Putamen (tissue), 1 donor: ENCODE measurements at places on chromosomes 1 and 21.
A peak's percentile ranks its signal among the peaks of the same experiment; 100 is the strongest.

GRCh38 chr1:7608628-7609305 lies 162.3 kb upstream of the VAMP3 start:
- DNase-seq, result no peak

- DNase-seq, result no peak
Measured at GRCh38 chr1:33943978-33944377, 80.1 kb downstream of the HMGB4 start.

- DNase-seq, result no peak
Measured at GRCh38 chr1:243977094-243977493, 74.0 kb upstream of the ZBTB18 start.

DNA sequence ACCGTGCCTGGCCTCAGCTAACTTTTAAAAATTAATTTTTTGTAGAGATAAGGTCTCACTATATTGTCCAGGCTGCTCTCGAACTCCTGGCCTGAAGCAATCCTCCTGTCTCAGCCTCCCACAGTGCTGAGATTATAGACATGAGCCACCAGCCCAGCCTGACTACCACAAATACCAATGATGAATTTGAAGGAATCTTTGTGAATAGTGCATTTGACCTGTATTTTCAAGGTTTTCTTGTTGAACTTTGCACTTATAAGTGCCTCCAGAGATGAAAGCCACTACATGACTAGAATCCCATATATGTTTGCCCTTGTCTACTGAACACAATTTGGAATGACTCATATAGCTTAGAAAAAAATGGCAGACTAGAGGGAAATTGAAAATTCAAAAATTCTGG lies 297.3 kb downstream of the NFIA start:
- DNase-seq, result no peak

GRCh38 chr1:221315330-221315729 lies 426.6 kb downstream of the DUSP10 start:
- DNase-seq, result no peak

GRCh38 chr1:169630006-169630405 lies at the start of gene SELP:
TSS of gene SELP (minus strand) at chr1:169630124. CDS start at chr1:169630074, 50 bp downstream.
- no peak for DNase-seq

DNA sequence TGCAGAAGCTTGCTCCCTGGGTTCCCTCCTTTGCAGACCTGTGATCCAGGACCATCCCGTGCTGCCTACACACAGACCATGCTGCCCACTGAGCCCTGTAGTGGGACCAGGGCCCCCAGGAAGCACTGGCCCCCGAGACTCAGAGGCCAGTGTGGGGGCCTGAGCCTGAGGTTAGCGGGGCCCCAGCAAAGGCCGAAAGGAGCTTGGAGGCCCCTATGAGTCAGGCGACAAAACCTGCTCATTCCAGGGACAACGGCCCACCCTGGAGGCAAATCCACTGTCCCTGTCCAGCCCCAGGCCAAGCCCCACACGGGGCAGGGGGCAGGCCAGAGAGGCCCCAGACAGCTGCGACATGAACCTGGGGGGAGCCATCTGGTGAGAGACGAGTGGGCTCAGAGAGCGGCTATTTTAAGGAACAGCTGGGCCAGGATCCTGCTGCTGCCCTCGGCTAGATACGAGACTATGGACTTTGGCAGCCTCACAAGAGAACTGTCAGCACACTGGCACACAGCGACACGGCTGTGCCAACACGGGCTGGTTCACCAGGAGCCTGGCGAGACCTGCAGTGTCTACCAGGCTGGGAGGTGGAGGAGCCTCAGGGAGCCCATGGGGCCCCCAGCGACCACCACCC lies 74.7 kb downstream of the ARHGEF16 start:
- DNase-seq, result no peak

GRCh38 chr1:14767075-14767474 lies 168.6 kb downstream of the KAZN start:
- peak; percentile 31 for DNase-seq

DNA sequence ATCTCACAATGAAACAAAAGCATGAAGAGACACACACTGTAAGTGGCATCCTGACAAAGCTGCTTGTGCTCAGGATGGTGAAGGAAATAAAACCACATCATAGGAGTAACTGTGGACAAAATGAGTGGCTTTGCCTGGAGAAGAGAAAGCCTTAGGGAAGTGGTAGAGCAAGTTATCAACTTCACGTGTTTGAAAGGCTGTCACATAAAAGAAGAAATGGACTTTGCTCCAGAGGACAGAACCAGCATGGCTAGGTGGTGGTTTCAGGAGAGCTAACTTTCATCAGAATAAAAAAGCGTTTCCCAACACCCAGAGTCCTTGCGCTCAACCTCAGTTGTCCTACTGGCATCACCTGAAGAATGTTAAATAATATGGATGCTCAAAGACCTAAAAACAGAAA lies 139.9 kb downstream of the SETD4 start:
- DNase-seq, result no peak

DNA sequence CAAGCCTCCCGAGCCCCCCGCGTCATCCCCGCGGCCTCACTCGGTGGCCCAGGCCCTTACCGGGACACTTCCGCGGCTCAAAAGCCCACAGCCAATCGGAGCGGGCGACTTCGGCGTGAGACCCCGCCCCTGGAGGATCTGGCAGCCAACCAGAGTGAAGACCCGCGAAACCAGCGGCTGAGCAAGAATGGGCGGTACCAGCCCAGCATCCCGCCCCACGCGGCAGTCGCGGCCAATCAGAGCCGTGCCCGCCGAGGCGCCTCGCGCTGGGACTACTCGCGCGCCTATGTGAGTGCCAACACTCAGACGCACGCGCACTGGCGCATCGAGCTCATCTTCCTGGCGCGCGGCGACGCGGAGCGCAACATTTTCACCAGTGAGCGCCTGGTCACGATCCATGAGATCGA lies 22.5 kb downstream of the DISP3 start:
- DNase-seq, result no peak

DNA sequence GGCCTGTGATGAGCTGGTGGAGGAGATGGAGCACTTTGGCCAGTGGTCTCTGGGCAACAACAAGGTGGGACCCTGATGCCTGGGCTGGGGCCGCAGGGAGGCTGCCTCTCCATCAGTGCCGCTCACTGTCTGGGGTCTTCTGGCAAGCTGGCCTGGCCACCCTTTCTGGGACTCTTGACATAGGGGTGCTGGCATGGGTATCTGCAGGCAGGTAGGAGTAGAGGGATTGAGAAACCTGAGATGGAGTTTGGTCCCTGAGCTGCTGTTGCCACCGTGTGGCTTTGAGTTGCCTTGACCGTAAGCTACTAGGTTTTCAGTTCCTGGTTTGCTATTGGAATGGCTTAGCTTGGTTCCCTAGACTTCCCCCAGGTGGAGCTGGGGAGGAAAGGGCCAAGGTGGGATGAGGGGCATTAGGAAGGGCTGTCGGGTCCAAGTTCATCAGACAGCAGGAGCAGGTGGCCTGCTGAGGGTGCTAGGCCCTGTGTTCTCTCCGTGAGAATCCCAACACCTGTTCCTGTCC lies 13.2 kb upstream of the MFN2 start:
- no peak for DNase-seq

DNA sequence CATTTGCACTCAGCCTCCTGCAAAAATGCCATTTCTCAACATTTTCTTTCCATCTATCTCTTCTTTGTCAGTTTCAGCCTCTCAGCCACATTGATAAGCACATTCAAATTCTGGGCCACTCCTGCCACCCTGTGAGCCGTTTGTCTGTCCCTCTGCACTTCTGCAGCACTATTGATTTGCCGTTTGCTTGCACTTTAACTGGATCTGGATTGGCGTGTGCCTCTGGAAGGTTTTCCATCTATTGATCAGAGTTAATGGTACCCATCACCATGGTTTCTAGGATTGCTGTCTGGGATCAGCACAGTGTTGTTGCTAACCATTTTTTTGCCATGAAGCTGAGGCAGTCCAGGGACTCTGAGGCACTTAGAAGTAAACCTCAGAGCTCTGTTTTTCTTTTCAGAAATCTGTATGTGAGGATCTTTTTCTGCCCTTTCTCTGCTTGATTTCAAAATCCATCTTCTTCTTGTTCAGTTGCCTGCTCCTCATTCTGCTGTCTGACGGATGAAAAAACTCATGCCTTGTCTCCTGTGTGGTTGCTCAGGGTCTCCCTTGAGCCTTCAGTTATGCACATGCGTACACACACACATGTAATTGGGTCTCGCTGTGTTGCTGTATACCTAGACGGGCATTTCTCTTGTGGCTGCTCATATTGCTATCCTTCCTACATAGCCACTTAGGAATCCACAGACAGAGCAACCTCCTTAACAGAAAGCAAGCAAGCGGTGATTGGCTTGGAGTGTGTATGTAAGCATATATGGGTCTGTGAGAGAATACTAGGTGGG lies 67.9 kb downstream of the NOS1AP start:
- DNase-seq, result no peak

GRCh38 chr1:42320708-42321107 lies 14.3 kb downstream of the FOXJ3 start:
- no peak for DNase-seq

DNA sequence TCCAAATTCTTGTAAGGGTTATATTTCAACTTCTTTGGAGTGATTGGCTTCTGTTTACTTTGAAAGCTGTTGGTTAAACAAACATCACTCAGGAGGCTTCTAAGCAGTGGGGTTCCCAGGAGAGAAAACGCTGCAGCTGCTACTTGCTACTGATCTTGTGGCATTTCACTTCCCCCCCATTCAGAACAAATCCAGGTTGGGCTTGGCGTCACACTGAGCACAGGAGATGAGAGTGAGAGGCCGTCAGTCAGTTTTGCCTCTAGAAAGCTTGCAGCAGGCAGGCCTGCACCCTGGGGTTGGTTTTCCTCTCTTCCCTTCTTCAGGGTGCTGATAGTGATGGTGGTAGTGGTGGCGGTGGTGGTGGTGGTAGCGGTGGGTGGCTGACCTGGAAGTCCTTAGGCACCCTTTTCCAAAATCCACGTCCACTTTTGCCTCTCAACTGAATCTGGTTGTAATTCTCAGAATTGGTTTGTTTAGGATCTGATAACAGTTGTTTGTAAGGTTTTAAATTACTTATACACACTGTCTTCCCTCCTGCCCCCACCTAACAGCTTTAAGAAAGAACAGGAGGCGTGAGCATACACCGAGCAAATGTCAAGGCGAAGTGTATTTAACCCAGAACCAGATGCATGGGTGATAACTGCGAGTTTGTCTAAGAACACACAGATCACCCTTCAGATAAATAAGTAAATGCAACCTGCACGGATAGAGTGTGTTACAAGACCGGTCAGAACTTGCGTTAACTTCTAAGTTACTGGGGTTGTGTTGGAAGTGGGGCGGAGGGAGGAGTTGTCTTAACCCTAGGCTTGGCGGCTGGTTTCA lies 3.2 kb upstream of the PROX1 start:
- DNase-seq, result no peak

DNA sequence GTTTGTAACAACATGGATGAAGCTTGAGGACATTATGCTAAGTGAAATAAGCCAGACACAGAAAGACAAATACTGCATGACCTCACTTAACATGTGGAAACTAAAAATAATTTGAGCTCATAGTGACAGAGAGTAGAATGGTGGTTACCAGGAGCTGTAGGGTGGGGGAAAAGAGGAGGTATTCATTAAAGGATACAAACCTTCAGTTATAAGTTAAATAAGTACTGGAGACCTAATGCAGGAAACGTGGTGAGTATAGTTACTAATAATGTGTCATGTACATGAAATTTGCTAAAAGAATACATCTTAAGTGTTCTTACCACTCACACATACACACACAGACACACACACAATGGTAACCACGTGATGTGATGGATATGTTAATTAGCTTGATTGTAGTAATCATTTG lies 86.7 kb downstream of the NGF start:
- DNase-seq, result no peak

DNA sequence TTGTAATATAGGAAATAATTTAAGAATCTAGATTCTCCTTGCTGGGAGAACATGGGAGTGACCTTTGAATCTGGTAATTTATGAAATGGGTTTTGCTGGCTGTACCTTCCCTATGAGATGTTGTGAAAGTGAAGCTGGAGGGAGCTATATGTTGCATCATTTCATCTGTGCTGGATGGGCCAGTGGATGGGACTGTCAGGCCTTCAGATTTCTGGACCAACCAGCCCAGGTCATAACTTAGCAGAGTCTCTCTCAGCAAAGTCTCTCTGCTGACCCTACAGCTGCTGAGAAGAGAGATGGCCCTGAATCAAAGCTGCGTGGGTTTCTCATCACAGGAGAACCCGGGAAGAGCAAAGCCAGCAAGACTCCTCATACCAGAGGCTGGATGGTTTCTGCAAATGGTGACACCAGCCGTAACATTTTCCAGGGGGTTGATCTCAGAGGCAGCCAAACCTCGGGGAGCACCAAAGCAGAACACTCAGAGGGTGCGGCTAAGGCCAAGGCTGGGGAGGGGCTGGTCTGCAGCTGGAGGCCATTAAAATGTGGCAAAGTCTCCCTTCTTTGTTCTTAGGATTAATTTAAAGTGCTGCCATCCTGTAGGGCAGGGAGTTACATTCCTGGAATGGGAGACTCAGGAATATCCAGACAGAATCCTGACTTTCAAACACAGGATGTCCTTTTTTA lies 18.2 kb upstream of the PTGFRN start:
- DNase-seq, result no peak

DNA sequence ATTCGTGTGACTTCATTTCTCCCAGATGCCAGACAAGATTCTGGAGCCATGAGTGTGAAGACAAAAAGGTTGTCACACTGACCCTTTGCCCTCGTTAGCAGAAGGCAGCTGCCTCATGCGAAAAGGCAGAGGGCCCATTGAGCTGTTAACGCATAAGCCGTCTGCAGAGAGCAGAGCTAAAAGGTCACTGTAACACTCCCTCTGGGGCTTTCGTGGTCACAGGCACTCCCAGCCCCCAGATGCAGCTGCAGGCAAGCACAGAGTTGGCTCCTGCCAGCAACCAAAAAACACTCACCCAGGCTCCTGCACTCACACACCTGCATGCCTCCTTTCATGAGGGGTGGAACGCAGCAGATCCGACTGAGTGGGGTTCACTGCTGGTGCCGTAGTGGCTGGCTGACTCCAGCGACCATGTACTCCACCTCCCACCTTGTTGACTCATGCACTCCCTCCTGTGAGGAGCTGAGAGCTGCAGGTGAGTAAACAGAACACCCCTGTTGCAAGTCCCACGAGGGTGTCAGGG lies 287.5 kb downstream of the SMYD3 start:
- DNase-seq, result no peak

GRCh38 chr1:201506092-201506491 lies 831 bp downstream of the CSRP1 start:
- DNase-seq, result no peak

- DNase-seq, result no peak
Measured at GRCh38 chr1:27108588-27108987, 46.3 kb downstream of the SLC9A1 start.

- no peak for DNase-seq
Measured at GRCh38 chr1:228862542-228863505, 127.5 kb downstream of the RHOU start.

- DNase-seq, result no peak
Measured at GRCh38 chr1:224377676-224378006, 21.0 kb downstream of the CNIH4 start.

- DNase-seq, result peak; percentile 7
Measured at GRCh38 chr1:62437273-62437940, 558 bp downstream of the USP1 start.
